ENCODE measurements at places on chromosomes 1 and 21.

DNA sequence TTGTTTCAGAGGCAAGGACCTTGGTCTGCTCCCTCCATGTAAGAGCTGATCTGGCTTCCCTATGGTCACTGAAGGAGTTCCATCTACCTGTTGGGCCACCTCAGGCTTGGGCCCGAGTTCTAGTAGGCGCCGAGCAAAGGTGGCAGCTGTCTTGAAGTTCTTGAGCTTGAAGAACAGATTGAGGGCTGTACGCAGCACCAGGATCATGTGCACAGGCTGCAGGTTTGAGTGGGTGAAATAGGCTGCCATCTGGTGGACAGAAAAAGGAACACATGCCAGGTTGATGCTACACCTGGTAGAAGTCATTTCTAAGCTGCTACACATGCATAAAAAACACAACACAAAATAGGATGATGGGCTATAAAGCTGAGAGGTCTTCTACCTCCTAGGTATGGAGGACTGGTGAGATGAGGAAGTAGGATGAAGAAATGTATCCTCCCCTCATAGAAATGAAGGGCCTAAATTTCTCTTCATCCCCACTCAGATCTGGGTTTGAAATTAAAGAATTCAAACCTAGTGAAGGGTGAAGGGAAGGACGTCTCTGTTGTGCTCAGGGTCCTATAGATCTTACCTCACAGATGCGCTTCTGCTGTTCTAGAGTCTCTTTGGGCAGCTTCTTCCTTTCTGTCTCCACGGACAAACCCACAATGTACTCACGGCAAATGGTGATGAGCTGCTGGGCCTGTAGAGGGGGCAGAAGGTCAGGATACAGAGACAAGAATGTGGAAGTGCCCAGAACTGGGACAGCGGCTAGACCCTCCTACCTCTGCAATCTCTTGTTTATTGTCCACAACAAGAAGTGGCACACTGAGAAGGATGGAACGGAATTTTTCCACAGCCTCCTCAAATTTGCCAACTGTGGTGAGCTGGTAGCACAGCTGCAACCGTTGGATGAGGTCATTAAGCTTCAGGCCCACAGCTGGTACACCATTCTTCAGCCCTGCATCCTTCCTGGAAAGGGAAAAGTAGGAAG is 6.6 kb upstream of the PEX19 start:
- DNase-seq = no peak

- no peak for DNase-seq
Measured at GRCh38 chr1:47919113-47919833, 77.9 kb downstream of the TRABD2B start.

DNA sequence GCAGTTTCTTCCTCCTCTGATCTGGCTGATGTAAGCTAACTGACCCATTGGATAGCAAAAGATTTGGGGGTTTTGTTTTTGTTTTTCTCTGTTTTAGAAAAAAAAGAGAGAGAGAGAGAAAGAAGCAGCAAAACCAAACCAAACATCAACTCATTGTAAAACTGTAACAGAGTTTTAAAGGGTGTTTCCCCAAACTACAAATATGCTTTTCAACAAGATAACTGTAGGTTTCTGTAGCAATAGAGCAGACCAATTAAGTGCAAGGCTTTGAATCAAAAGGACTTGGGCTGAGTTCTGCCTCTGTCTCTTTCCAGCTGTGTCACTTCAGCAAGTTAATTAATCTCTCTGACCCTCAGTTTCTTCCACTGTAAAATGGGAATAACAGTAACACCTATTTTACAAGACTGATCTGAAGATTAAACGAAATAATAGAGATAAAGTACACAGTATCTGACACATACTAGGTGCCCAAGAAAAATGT is 44.5 kb downstream of the RRAGC start:
- no peak for DNase-seq

DNA sequence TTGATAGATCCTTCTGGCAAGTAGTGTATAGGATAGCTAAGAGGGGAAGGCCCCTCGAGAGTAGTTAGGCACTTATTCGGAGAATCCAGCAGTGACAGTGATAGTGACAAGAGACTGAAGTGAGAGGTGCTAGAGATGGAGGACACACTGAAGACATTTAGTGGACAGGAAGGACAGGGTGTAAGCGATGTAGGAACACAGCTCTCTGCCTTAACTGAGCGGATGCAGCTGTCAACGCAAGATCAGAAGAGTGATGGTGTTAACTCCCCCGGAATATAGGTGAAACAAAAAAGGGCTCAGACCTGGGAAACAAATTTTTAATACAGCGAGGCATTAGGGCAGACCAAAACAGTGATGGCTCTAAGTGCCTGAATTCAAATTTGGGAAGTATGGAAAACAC is 15.8 kb downstream of the SOD1 start:
- DNase-seq = no peak

GRCh38 chr1:59674595-59674994 is 140.2 kb upstream of the HOOK1 start:
- no peak for DNase-seq

GRCh38 chr1:110673805-110674336 is 869 bp downstream of the KCNA3 start:
- no peak for DNase-seq

- DNase-seq = no peak
Measured at GRCh38 chr1:6347641-6348487, 45.7 kb downstream of the ACOT7 start.

- no peak for DNase-seq
Measured at GRCh38 chr1:248164031-248164430, 10.6 kb upstream of the OR2M2 start.

DNA sequence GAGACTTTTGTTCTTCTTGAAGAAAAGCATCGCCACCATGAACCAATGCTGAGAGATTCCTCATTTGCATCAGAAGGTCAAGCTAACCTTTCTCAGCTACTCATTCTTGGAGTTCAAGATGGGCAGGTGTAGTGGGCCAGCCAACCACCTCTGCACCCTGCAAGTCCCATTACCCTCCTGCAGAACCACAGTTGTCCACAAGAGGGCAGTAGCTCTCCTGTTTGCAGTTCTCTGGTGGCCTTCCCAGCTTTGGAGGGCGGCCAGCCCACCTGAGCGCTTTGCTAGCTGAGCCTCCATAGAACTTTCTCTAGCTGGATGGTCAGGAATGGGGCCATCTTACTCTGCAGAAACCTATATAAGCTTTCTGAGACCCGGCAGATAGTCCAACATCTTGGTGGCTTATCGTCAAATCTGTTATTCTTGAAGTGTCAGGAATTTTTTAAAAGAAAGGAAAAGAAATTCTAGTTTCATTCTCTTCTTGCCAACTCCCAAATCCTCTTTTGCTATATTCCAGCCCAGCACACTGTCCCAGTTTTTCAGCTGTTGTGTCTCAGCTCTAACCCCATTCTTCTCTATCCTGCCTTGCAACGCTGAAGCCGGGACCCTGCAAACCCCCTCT is 11.0 kb upstream of the LMX1A start:
- no peak for DNase-seq

GRCh38 chr1:177772386-177772960 is 197.4 kb downstream of the SEC16B start:
- no peak for DNase-seq

DNA sequence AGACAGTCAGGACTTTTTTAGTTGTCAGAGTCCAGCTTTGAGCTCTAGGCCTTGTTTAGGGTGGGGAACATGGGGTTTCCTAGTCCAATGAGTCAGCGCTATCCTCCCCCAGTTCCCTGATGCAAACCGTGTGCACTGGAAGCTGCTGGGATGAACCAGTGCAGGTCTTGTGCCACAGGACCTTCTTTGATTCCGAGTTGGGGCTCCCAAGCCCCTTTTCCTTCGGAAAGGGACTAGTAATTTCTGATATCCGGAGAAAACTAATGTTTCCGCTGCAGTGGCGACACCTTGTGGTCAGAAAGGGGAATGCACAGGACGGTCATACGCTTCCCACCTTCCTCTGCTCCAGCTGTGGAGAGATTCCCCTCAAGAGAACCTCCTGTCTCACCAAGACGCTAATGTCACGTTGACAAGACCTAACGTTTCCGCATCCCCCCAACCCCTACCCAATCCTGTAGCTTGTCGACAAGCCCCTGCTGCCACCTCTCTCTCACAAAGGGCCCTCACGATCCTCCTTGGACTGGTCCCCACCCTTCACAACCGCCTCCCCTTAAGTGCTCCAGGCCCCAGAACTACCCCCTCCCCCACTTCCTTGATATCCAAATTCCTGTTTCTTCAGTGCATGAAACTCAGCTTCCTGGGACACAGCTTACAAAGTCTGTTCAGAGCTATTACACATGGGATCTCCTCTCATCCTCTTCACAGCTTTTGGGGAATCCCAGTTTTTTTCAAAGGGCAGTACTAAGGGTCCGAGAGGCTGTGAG is 30.9 kb downstream of the GPA33 start:
- peak; percentile 87 for DNase-seq

GRCh38 chr1:165703648-165704047 is 5.3 kb upstream of the ALDH9A1 start:
- no peak for DNase-seq

GRCh38 chr1:212722270-212722957 is 22.8 kb upstream of the BATF3 start:
- no peak for DNase-seq

DNA sequence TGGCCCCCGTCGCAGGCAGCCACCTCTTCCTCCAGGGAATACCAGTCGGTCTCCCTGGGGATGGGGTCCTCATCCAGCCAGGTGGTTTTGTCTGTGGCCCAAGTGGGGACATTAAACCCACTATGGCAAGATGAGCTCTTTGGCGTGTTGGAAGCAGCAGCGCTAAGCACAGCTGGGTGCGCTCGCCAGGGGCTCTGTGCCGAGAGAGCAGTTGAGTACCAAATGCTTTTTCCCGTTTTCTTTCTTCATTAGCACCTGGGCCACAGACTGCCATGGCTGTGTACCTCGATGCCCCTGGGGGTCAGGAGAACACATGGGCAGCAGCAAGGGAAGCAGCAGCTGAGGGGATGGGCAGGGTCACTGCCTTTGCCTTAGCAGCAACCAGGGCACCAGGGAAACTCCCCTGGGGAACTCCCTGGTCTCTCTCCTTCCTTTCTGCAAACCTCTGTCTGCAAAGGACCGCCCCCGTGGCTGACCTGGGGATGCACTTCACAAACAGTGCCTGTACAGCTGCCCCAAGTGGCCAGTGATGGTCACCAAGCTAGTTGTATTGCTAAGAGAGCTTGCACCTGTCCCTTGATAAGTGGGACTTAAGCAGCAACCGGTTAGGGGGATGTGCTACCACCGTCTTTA is 31.1 kb downstream of the EDARADD start:
- DNase-seq = peak; percentile 75

DNA sequence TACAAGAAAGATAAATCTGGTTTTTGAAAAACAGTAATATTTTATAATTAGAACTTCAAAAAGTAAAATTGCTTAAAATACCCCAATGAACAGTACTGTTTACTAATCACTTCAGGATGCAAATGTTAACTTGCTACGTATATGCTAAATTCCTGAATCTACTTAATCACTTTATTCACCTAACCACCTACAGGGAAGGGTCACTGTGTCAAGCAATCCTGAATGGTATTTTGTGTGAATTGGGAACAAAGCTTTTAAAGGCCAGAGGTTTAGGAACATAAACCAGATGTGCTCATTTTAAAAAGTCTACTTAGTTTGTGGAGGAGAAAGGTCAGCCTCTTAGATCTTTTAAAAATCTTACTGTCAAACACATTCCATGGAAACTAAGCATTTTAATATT is 1143.0 kb upstream of the ADGRL2 start:
- DNase-seq = no peak

- no peak for DNase-seq
Measured at GRCh38 chr1:170247751-170248521, 102.2 kb downstream of the NTMT2 start.

GRCh38 chr1:237953238-237953637 is 62.5 kb upstream of the ZP4 start:
- no peak for DNase-seq

DNA sequence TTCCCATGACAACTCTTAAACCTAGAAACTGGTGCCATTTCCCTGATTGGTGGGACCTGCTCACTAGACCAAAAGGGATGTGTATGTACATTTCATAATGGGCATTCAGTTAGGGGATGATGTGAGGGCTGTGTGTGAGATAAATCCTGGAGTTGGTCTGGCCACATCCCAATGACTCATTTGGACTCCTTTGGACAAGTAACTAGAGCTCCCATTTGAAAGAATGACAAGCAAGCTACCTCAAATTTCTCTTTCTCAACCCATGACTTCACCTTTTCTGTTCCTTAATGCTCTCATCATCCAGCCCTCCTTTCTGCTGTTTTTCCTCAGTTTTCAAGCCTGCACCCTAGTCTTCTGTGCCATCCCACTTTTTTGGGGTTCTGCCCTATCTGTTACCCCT is 27.9 kb downstream of the EBNA1BP2 start:
- DNase-seq = no peak

Measured in osteocyte (in vitro differentiated cells).